ENCODE measurements at places on chromosomes 13 and 19. TPM values are rescaled to one million over a fixed set of nuclear protein-coding genes. Genes with fewer than 3 reads are reported as not detected.

The CGB1 gene
- not detected for total RNA-seq

DNA sequence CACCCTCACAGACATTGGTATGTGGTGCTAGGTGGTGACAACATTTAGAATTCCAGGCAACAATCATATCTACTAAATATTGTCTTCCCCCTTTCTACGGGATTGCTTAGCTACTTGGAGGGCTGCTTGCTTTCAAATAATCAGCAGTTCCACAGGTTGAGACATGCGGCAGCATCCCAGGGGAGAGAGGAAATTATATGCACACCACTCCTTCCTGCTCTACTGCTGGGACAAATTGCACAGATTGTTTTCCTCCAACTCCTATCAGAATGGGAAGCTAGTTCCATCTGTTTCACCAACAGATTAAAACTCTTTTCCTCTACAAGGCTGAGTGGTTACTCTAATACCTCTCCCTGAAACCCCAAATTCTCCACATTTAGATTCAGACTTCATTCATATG lies 275.4 kb downstream of the DNAJC15 start:
- DNase-seq: no peak

GRCh38 chr13:46150134-46150693 lies 31.8 kb downstream of the LCP1 start:
- no peak for DNase-seq

DNA sequence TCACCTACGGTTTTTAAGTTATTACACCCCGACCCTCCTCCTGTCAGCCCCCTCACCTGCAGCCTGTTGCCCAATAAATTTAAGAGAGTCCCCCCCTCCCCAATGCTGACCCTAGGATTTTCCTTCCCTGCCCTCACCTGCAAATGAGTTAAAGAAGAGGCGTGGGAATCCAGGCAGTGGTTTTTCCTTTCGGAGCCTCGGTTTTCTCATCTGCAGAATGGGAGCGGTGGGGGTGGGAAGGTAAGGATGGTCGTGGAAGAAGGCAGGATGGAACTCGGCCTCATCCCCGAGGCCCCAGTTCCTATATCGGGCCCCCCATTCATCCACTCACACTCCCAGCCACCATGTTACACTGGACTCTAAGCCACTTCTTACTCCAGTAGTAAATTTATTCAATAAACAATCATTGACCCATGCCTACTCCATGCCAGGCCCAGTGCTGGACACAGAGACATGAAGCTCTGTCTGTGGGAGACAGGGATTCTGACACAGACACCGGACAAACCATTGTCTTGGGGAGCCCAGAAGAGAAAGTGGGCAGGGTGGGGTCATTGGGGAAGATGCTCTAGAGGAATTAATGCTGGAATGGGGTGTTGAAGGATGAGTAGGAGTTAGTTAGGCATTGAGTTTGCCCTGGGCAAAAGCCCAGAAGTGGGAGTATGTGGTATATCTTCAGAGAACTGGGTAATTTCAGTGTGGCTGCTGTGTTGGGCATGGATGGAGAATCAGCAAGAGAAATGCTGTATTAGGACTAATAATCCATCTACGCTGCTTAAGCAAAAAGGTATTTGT lies 19.2 kb downstream of the CKM start:
- DNase-seq: no peak
